ENCODE measurements at places on chromosomes 3 and 15.

- DNase-seq = no peak
These were observed 28.9 kb upstream of the KCNMB3 start for GRCh38 chr3:179279837-179280236.

DNA sequence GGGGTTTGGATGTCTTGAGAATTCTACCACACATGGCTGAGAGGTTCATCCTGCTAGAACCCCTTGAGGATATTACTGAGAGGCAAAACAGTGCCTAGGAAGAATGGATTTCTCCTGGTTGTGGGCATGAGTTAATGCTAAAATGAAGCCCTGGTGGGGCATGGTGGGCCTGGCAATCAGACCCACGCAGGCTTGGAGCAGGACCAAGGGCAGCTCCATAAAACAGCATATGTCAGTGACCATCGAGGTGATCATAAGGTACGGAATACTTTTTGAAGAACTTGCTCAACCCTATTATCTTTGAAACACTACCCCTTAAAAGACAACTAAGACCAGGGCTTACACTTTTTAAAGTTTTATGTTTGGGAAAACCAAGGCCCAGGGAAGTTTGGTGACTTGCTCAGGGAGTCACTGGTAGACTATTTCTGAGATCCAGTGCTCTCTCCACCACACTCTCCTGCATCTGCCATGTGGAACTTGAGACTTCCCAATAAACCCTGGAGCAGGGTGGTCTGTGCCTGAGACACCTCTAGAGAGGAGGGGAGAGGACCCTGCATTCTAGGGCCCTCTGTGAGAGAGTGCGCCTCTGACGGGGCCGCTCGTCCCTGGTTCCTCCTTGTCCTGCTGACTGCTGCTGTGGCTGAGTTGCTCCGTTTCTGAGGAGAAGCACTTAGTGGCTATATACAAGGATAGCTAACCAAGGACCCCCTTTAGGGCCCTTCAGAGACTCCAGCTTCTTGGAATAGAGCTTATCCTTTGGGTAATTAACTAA, 28.0 kb upstream of the TIMP4 start:
- DNase-seq = no peak

DNA sequence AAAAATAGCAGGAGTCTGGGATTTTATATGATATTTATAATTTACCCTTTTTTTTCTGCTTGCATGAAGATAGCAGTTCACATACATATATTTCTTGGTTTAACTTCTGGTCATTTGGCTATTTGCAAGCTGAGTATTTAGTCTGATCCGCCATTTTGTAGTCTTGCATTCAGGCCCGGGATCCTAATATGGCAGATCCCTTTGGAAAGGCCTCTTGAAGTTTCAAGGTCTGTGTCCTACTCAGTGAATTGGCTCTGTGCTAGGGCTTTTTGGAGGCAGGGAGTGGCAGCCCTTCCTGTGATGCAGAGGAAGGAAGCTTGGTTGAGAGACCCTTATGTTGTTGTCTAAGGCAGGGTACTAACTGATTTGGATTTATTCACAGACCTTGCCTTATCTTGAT, 2.9 kb downstream of the SNRPN start:
- DNase-seq = peak; percentile 1

DNA sequence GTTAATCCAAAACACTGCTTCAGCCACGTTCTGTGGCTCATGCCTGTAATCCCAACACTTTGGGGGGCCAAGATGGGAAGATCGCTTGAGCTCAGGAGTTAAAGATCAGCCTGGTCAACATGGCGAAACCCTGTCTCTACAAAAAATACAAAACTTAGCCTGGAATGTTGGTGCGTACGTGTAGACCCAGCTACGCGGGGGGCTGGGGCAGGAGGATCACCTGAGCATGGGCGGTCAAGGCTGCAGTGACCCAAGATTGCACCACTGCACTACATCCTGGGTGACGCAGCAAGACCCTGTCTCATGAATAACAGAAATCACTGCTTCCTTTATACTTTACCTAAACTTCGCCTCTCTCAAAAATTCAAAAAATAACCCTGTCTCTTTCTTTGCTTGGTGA, 1325.0 kb upstream of the CADM2 start:
- no peak for DNase-seq

DNA sequence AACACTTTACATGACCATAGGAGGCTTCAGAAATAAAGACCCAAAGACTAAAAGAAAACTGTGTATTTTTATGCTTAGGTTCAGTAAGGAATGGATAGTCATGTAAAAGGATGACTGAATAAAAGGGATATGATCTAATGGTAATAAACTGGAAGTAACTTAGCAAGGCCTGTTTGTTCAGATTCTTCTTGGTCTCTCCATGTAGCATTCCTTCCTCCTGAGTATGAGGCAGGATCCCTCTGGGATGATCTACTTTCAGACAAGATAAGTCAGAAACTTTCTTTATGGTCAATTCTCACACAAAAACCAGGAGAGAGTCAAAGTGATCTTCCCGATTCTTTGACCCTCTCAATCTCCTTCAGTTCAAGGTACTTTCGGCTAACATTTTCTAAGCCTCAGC, 340.8 kb upstream of the DCBLD2 start:
- no peak for DNase-seq

DNA sequence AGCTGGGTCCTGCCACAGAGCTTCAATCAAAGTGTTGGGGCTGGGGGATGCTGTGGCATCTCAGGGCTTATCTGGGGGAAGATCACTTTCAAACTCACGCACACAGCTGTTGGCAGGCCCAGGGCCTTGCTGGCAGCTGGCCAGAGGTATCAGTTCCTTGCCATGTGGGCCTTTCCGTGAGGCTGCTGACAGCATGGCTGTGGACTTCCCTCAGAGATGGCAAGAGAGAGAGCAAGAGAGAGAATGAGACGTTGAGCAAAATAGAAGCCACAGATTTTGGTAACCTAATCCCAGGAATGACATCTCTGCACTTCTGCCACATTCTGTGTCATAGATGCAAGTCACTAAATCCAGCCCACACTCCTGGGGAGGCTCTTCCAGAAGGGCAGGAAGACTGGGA, 91.0 kb downstream of the TPRG1 start:
- no peak for DNase-seq

All from hepatic stellate cell (primary cell).